ENCODE measurements at places on chromosomes 4 and X.

GRCh38 chrX:38694394-38694793 is 106.9 kb upstream of the MID1IP1 start:
- DNase-seq = no peak

DNA sequence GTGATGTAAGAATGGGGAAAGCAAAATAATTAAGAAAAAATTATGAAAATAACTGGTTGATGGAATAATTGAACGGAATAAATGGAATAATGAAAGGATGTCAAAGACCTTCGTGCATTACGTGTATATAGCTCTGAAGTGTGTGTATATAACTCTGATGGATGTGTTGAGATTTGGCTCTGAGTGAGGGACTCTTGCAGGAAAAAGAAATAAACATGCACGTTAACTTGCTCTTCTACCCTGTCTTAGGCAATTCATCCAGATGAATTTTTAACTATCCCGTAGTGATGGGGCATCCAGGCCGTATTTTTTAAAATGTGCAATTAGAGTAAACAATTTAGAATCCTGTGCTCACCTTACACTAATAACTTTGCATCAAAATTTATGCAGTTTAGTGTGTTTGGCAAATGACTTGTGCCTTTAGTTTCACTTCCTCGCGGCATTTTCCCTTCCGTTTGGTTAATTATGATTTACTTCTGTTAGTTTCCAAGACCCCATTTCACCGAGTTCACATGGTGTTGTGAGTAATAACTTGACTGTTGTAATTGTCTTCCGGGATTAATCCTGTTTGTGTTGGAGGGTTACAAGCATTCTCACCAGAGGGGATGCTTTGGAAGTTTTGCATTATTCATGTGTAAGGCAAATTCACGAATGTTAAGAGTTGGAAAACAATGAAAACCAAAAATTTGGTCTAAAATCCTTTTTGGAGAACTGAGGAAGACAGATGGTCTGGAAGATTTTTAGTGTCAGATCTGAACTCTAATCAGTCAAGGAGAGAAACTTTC is 256.5 kb upstream of the FAT1 start:
- DNase-seq = no peak

GRCh38 chr4:40559585-40560465 is 69.8 kb downstream of the RBM47 start:
- DNase-seq = no peak

DNA sequence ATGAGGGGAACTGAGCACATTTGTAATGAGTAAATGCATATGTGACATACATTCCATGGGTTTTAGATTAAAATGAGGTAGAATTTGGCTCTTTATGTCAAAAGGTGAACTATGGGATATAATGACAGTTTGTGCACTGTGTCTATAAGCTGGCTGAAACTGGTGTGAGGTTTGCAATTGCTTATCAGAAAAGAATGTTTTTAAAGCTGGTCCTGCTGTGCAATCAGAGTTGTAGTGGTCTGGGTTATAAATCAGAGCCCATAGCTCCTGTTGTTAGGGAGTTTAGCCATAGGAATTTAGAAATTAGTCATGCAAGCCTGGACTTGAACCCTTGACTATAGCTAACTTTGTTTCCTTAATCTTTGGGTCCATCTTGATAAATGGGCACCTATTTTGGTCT is 23.1 kb upstream of the GATB start:
- no peak for DNase-seq

DNA sequence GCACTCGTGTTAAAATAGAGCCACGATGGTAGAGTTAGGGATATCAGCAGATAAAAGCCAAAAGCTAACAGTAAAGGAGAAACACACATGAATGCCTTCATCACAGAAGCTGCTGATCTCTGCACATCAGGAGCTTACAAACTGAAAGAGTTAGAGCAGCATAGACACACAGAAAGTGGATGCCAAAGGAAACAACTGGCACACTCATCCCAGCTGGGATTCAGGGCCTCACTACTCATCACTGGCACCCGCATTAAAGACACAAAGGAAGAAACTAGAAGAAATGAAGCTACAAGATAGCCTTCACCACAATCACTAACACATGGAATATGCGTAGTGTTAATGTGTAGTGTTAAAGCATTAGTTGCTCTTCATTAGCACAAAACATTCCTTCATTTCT is 156.4 kb upstream of the TBL1X start:
- DNase-seq = no peak

- DNase-seq = no peak
These were observed 92.1 kb upstream of the ANKRD50 start for GRCh38 chr4:124804584-124804983.

- DNase-seq = no peak
These were observed 183.2 kb upstream of the CASK start for GRCh38 chrX:42106556-42106955.

DNA sequence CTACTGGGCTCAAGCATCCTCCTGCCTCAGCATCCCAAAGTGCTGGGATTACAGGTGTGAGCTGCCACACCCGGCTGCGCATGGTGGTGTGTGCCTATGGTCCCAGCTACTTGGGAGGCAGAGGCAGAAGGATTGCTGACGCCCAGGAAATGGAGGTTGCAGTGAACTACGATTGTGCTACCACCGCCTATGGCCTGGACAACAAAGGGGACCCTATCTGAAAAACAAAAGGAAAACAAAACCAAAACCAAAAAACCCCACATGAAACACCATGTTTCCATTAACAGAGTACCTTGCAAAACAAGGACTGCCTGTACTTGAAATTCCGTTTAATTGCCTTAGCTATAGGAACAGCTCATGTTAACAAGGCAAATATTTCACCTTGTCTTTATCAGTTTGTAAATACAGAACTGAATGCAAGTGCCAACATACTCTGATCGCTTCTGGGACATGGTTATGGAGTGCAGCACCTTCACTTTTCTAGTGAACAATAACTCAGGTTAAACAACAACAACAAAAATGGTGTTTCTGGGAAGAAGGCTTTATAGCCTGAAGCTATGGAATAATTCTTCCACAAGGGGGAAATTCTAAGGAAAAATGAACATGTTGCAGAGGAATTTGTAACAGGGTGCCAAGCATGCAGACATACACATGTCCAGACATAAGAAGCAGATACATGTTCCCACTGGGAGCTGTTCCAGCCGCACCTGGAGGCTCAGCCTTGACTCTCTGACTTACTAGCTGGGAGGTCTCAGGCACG is 73.2 kb upstream of the STS start:
- DNase-seq = no peak

Data from Panc1 (cell line).